ENCODE measurements at places on chromosomes 2 and 18.
A peak's percentile ranks its signal among the peaks of the same experiment; 100 is the strongest.

DNA sequence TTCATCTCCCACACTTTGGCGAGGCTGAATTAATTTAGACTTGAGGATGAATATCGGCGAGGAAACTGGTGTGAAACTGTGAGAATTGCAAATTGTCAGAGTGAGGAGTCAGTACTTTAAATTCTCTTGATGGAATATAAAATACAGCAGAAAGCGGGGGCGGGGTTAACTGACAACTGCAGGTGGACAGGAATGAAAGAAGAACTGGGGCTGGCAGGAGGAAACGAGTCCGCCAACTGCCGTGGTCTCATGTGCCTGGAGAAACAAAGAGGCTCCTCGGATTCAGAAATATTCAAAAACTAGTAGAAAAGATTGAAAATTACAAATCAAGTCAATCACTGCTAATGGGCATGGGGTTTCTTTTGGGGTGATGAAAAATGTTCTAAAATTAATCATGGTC is 44.3 kb downstream of the MOGAT1 start:
- H3K4me3 ChIP-seq: no peak overlapping the region
- no peaks in the 10 kb centered on the region for H3K27me3 ChIP-seq
- no peak overlapping the region for H3K27ac ChIP-seq
- no peak for DNase-seq
- H3K36me3 ChIP-seq: no peaks in the 10 kb centered on the region
- no peaks in the 10 kb centered on the region for H3K4me1 ChIP-seq

- no peaks in the 10 kb centered on the region for H3K4me1 ChIP-seq
- no peaks in the 10 kb centered on the region for H3K36me3 ChIP-seq
- DNase-seq: no peak
- H3K27ac ChIP-seq: no peak overlapping the region
- H3K4me3 ChIP-seq: no peak overlapping the region
Measured at GRCh38 chr18:45063246-45064038, 382.8 kb downstream of the SETBP1 start.

DNA sequence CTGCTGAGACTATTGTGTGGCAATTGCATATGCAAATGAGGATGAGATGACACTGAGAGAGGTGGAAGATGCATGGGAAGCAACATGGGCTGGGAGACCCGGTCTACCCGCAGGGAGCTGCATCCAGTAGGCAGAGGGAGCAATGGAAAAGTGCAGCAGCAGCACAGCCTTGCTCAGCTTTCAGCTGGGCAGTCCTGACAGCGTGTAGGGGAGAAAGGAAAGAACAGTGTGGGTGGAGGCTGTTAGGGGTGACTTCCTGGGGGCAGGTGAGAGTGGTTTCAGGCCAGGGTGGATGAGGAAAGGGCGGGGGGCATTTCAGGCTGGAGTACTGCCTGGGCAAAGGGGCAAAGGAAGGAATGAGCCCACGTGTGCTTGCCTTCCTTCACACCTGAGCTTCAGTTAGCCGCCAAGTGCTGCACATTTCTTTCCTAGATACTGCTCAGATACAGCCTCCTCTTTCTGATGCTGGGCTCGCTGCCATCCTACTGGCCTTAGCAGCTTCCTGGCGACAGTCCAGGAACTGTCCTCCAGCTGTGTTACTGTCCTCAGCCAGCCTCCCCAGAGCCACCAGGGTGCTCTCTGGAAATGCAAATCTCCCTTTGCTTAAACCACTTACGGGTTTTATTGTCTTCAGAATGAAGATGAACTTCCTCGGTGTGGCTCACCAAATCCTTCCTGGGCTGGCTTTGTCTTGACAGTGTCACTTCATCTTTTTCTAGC is 276.3 kb downstream of the TSN start:
- no peaks in the 10 kb centered on the region for H3K36me3 ChIP-seq
- H3K4me1 ChIP-seq: peaks cover 13% of the 10 kb centered on the region
- DNase-seq: peak; percentile 50
- H3K27ac ChIP-seq: no peak overlapping the region
- H3K27me3 ChIP-seq: no peaks in the 10 kb centered on the region
- no peak overlapping the region for H3K4me3 ChIP-seq

DNA sequence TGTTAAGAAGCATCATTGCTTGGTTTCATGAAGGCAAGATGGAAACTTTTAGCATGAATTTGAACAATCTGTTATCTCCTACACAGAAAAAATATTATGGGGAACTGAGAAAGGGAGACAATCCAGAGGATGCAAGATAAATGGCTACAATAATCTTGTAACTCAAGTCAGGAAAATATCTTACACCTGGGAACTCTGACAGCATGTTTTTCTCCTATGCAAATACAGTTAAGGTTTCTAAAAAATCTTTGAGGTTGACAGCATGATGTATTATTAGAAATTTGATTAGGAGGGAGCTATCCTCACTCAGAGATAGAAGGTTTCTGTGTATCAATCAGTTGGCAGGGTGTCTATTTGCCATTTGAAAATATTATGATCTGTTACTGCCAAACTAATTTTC is 75.6 kb downstream of the GPD2 start:
- no peaks in the 10 kb centered on the region for H3K36me3 ChIP-seq
- no peaks in the 10 kb centered on the region for H3K27me3 ChIP-seq
- no peak for DNase-seq
- H3K4me1 ChIP-seq: no peaks in the 10 kb centered on the region
- no peak overlapping the region for H3K27ac ChIP-seq
- no peak overlapping the region for H3K4me3 ChIP-seq

DNA sequence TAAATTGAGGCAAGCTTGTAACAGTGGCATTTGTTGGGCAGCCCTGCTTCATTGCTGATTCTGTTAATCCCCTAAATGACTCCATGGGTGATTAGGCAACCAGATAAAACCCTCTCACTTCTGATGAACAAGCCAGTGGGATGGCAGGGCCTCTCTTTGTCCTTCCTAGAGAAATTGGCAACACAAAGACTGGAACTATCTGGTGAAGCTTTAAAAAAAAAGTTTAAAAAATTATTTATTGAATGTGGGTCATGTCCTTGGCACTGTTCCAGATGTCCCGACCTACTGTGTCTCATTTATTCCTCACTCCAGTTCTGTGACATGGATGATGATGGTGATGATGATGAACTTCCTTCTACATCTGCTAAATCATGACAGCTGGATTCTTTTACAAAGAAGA is 30.8 kb downstream of the NRP2 start:
- H3K36me3 ChIP-seq: peaks cover 3% of the 10 kb centered on the region
- H3K4me1 ChIP-seq: peaks cover 31% of the 10 kb centered on the region

GRCh38 chr18:46184727-46185126 is 80.5 kb downstream of the HAUS1 start:
- H3K27ac ChIP-seq: no peak overlapping the region
- peaks cover 12% of the 10 kb centered on the region for H3K4me1 ChIP-seq
- DNase-seq: no peak
- no peak overlapping the region for H3K4me3 ChIP-seq
- no peaks in the 10 kb centered on the region for H3K36me3 ChIP-seq

- DNase-seq: no peak
- H3K27me3 ChIP-seq: no peaks in the 10 kb centered on the region
- no peak overlapping the region for H3K4me3 ChIP-seq
Measured at GRCh38 chr18:23012249-23012648, 79.1 kb downstream of the RBBP8 start.

- no peak for DNase-seq
- peak overlapping the region; percentile 63 for H3K4me3 ChIP-seq
- no peaks in the 10 kb centered on the region for H3K4me1 ChIP-seq
- H3K27ac ChIP-seq: no peak overlapping the region
Measured at GRCh38 chr18:36295880-36296301, 1.6 kb upstream of the FHOD3 start.

- no peaks in the 10 kb centered on the region for H3K36me3 ChIP-seq
- peaks cover 4% of the 10 kb centered on the region for H3K4me1 ChIP-seq
- H3K27me3 ChIP-seq: no peaks in the 10 kb centered on the region
- peak overlapping the region; percentile 60 for H3K4me3 ChIP-seq
Measured at GRCh38 chr2:201257381-201257955, 2.9 kb upstream of the CASP8 start.

- H3K4me3 ChIP-seq: no peak overlapping the region
- peak; percentile 91 for DNase-seq
- peaks cover 10% of the 10 kb centered on the region for H3K27me3 ChIP-seq
- no peaks in the 10 kb centered on the region for H3K36me3 ChIP-seq
Measured at GRCh38 chr2:98822301-98823164, 91.6 kb upstream of the MGAT4A start.

- DNase-seq: no peak
- no peaks in the 10 kb centered on the region for H3K36me3 ChIP-seq
- no peaks in the 10 kb centered on the region for H3K4me1 ChIP-seq
Measured at GRCh38 chr2:60358476-60358875, 195.0 kb downstream of the BCL11A start.

DNA sequence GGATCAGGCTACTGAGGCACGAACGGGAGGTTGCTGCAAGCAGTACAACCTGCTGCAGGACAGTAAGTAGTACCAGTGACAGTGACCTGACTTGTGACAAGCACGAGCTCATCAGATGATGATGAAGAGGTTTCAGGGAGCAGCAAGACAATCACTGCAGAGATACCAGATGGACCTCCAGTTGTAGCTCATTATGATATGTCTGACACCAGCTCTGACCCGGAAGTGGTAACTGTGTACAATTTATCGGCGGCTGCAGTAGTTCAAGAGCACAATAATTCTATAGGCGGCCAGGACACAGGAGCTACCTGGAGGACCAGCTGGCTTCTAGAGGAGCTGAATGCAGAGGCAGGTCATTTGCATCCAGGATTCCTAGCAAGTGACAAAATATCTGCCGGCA is 64.0 kb upstream of the GULP1 start:
- H3K4me1 ChIP-seq: no peaks in the 10 kb centered on the region
- H3K4me3 ChIP-seq: no peak overlapping the region
- no peaks in the 10 kb centered on the region for H3K36me3 ChIP-seq
- no peak overlapping the region for H3K27ac ChIP-seq

DNA sequence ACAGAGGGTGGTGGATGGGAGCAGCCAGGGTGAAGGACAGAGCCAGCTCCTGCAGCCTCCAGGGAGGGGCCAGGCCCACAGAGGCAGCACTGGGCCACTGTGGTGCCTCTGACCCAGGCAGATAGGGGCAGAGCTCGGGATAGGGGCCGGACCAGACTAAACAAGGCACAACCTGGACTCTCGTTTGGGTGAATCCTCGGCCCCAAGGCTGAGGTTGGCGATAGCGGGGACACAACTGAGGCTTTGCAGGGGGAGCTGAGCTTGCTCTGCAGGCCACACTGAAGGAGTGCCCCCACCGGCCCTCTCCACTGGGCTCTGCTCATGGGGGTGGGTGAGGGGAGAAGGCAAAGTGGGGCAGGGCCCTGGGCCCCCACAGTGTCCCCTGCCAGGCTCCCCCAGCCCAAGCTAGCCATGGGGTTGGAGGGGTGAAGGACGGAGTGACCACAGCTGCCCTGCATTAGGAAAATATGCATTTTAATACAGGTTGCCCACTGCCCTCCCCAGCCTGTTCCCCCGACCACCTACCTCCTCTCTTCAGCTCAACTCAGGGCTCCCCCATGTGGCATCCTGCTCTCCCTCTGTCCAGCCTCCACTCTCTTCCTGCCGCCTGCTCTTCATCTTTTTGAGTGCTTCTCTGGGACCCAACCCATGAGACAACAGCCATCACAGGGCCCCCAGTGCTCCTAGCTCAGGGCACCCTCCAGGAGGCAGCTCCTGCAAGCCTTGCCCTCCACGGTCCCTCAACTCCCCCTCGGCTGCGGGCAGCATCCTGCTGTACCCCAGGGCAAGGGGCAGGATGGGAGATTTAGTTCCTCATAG is 152.8 kb downstream of the INHBB start:
- peaks cover 24% of the 10 kb centered on the region for H3K27me3 ChIP-seq
- no peak overlapping the region for H3K4me3 ChIP-seq
- no peak for DNase-seq
- no peak overlapping the region for H3K27ac ChIP-seq

GRCh38 chr18:46073474-46074331 is 1.6 kb upstream of the PSTPIP2 start:
- H3K27ac ChIP-seq: no peak overlapping the region
- peaks cover 3% of the 10 kb centered on the region for H3K36me3 ChIP-seq
- H3K4me3 ChIP-seq: no peak overlapping the region
- H3K4me1 ChIP-seq: peaks cover 9% of the 10 kb centered on the region
- peak; percentile 57 for DNase-seq

GRCh38 chr2:105329197-105329554 is 359 bp downstream of the TGFBRAP1 start:
- peak overlapping the region; percentile 65 for H3K4me3 ChIP-seq
- H3K4me1 ChIP-seq: peaks cover 15% of the 10 kb centered on the region
- no peak overlapping the region for H3K27ac ChIP-seq
- H3K36me3 ChIP-seq: peaks cover 5% of the 10 kb centered on the region

- no peak overlapping the region for H3K27ac ChIP-seq
- no peaks in the 10 kb centered on the region for H3K27me3 ChIP-seq
- H3K36me3 ChIP-seq: no peaks in the 10 kb centered on the region
- no peaks in the 10 kb centered on the region for H3K4me1 ChIP-seq
- no peak overlapping the region for H3K4me3 ChIP-seq
Measured at GRCh38 chr2:181946444-181947127, 39.1 kb upstream of the PPP1R1C start.

- peak; percentile 60 for DNase-seq
- no peaks in the 10 kb centered on the region for H3K4me1 ChIP-seq
- H3K27me3 ChIP-seq: no peaks in the 10 kb centered on the region
- peaks cover 19% of the 10 kb centered on the region for H3K36me3 ChIP-seq
Measured at GRCh38 chr2:37982147-37982582, 57.1 kb downstream of the RMDN2 start.

DNA sequence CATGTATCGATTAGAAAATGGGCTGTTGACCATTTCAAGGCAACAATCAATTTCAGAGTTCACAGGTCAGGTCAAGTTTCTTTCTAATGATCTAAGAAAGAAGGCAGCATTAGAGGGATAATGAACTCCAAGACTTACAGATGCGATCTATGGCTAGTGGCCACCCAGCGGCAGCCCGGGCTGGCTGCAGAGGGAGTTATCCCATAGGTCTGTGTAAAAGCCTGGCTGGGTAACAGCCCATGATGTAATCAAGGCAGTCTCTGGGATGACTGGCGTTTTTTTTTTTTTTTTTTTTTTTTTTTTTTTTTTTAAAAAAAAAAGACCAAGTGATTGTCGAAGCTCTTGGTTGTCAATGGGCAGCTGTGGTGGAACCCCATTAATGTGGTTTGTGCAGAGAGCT is 171.1 kb upstream of the SKOR2 start:
- peak; percentile 39 for DNase-seq
- H3K27me3 ChIP-seq: no peaks in the 10 kb centered on the region
- no peak overlapping the region for H3K4me3 ChIP-seq
- H3K4me1 ChIP-seq: no peaks in the 10 kb centered on the region
- no peak overlapping the region for H3K27ac ChIP-seq

GRCh38 chr2:44679990-44680389 is 261.5 kb upstream of the SIX3 start:
- DNase-seq: no peak
- H3K36me3 ChIP-seq: no peaks in the 10 kb centered on the region
- H3K27me3 ChIP-seq: no peaks in the 10 kb centered on the region
- H3K27ac ChIP-seq: peak overlapping the region; percentile 49
- no peak overlapping the region for H3K4me3 ChIP-seq

- H3K4me1 ChIP-seq: no peaks in the 10 kb centered on the region
- no peak overlapping the region for H3K4me3 ChIP-seq
- DNase-seq: no peak
- H3K27me3 ChIP-seq: no peaks in the 10 kb centered on the region
Measured at GRCh38 chr2:129482626-129483025, 496.8 kb upstream of the RAB6C start.

GRCh38 chr18:24490539-24490938 is 30.1 kb downstream of the HRH4 start:
- no peaks in the 10 kb centered on the region for H3K36me3 ChIP-seq
- peak; percentile 12 for DNase-seq
- no peaks in the 10 kb centered on the region for H3K4me1 ChIP-seq
- no peaks in the 10 kb centered on the region for H3K27me3 ChIP-seq
- H3K4me3 ChIP-seq: no peak overlapping the region

GRCh38 chr2:173248381-173248780 is 106.3 kb upstream of the CDCA7 start:
- no peak overlapping the region for H3K27ac ChIP-seq
- no peaks in the 10 kb centered on the region for H3K27me3 ChIP-seq
- H3K4me3 ChIP-seq: no peak overlapping the region
- no peaks in the 10 kb centered on the region for H3K36me3 ChIP-seq

GRCh38 chr2:127342101-127342500 is 45.7 kb downstream of the MAP3K2 start:
- H3K27ac ChIP-seq: no peak overlapping the region
- peaks cover 12% of the 10 kb centered on the region for H3K36me3 ChIP-seq
- H3K27me3 ChIP-seq: no peaks in the 10 kb centered on the region
